ENCODE measurements at places on chromosomes 1 and 21.
A peak's percentile ranks its signal among the peaks of the same experiment; 100 is the strongest.

DNA sequence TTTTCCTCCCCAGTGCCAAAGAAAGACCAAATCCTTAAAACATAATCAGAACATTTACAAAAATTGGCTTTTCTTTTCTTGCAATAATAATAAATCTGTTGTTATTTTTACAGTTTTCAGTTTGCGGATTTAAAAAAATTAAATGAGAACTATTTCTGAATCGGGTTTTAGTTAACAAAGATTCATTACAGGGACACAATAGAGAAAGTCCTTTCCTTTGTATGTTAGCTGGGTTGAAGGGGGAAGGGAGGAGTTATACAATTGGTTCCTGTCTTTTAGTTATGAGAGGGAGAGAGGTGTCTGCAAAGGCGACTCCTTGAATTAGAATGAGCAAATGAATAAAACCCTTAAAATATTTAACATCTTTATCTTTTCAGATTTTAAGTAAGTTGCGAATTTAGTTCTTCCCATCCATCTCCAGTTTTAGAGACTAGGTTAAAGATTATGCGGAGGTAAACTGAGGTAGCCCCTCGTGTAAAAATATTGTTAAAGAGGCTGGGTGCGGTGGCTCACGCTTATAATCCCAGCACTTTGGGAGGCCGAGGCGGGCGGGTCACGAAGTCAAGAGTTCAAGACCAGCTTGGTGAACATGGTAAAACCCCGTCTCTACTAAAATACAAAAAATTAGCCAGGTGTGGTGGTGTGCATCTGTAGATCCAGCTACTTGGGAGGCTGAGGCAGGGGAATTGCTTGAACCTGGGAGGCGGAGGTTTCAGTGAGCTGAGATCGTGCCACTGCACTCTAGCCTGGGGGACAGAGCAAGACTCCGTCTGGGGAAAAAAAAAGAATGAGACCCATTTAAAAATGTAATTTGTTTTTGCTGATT, 3.9 kb downstream of the SPEN start:
- DNase-seq = no peak

- DNase-seq = no peak
Measured at GRCh38 chr1:159171688-159172501, 480 bp downstream of the CADM3 start.

GRCh38 chr1:89633800-89634625, 1.1 kb downstream of the LRRC8C start:
- DNase-seq = no peak

- no peak for DNase-seq
Measured at GRCh38 chr21:41932191-41932575, 21.6 kb downstream of the C2CD2 start.

- DNase-seq = no peak
Measured at GRCh38 chr1:194073833-194074232, 887.4 kb upstream of the B3GALT2 start.

DNA sequence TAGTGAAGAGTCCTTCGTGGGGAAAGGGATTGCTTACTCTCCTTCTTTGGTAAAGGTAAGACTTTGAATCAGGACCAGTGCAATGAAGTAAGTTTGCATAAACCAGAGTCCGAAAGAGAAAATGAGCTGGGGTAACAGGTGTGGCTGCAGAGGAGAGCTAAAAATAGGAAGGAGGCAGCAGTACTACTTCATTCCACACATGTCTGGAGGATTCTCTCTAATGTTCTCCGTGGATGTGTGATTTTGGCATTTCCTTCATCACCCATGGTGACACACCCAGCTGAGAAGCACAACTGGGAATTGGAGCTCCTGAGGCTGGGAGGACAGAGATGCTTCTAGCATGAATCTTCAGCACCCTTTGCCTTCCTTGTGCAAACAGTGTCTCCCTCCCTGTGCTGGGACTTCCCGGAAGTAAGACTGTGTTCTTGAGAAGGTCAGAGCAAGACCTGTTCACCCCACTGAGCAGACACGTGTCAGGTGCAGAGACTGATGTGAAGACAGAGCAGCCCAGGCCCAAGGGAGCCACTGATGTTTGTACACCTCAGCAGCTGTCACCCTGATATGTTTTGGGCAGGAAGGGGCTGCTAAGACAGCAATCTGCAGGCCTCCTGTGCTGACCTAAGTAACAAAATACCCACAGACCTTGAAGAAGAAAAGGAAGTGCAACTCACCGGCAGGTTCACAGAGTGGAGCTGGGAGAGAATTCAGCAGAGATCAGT, 13.3 kb downstream of the FCRL1 start:
- no peak for DNase-seq

GRCh38 chr1:94646786-94647555, 105.4 kb upstream of the F3 start:
- no peak for DNase-seq

- DNase-seq = no peak
Measured at GRCh38 chr1:15965228-15965767, 10.6 kb downstream of the ZBTB17 start.

GRCh38 chr1:25952841-25953401, 44.9 kb downstream of the PAFAH2 start:
- DNase-seq = no peak

- DNase-seq = no peak
Measured at GRCh38 chr1:108644984-108645383, 15.9 kb downstream of the HENMT1 start.

- DNase-seq = no peak
Measured at GRCh38 chr1:103107741-103108375, 464 bp downstream of the COL11A1 start.

GRCh38 chr1:23484253-23485001, 448 bp upstream of the ASAP3 start:
- peak; percentile 85 for DNase-seq

- DNase-seq = no peak
Measured at GRCh38 chr1:15303935-15304334, 56.9 kb downstream of the FHAD1 start.

Measured in stimulated activated CD8-positive, alpha-beta memory T cell treated with anti-CD3 and anti-CD28 coated beads, Interleukin-7, amount 100 ng/mL, for 24 hours (primary cell).